Kidney tubule cell (primary cell): ENCODE measurements at places on chromosomes 7 and 10.
A peak's percentile ranks its signal among the peaks of the same experiment; 100 is the strongest.

- DNase-seq = no peak
These were observed 868.4 kb upstream of the C7orf33 start for GRCh38 chr7:147721962-147722830.

GRCh38 chr10:95513941-95514392, 47.2 kb downstream of the SORBS1 start:
- DNase-seq = peak; percentile 89

DNA sequence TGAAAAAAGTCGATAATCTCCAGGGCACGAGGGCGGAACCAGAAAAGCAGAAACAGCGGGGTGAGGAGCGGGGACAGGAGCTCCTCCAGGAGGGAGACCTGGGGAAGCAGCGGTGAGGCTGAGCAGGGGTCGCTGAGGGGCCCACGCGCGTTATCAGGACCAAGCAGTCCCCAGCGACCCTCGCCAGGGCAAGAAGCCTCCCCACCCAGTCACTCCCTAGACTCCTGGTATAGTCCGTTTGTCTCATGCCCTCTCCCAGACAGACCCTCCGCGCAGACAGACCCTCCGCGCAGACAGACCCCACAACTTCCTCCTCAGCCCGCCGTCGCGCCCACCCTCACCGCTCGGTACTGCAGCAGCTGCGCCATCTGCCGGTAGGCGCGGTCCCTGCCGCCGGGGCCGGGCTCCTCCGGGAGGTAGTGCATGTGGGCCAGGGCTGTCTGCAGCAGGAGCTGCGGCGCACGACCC, 6.3 kb downstream of the ATG9B start:
- DNase-seq = peak; percentile 51

DNA sequence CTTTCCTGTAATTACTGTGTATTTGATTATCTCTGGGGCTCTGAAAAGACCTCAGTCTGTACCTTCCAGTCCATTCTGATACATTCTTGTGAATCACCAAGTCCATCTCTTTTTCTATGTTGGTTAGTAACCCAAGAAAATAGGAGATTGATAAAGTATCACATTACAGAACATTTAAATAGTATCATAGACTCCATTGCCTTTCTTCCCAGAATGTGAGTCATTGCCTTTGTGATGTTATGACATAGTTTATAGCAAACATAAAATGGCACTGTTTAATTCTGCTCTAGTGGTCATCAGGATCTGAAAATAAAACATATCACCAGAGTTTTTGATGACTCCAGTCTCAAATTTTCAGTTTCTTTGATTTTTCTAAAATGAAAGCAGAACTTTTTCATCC, 78.4 kb downstream of the NRG3 start:
- DNase-seq = peak; percentile 43

DNA sequence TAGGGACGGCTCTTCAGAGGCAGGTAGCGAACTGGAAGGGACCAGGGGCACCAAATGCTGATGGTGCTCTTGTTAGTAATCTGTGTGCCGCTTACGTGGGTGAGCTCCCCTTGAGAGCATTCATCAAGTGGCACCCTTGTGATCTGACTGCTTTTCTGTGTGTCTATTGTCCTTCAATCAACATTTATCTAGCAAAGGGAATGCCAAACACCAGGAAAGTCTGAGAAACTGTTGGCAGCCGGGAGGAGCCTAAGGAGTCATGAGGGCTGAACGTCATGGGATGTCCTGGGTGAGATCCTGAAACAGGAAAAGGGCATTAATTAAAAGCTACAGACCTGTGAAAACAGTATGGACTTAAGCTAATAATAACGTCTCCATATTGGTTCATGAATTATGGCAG, 733.1 kb downstream of the TYW1 start:
- DNase-seq = no peak

- DNase-seq = no peak
These were observed 48.9 kb downstream of the SLC39A12 start for GRCh38 chr10:18000601-18001000.

DNA sequence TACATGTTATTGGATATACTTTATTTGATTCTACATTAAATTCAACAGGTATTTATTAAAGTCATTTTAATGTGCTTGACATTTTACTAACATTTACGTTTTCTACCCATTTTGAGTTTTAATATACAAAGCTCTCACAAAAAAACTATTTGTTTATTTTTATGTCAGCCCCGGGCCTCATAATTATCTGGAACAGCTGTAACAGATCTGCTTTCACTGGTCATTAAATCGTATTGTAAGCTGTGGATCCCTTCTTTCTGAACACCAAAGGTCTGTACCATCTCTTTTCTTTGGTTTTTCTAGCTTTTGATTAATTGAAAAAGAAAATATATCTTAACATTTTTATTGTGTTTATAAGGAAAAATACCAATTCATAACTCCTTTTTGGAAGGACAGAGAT, 73.5 kb downstream of the SEMA3E start:
- no peak for DNase-seq

- no peak for DNase-seq
These were observed 857.6 kb downstream of the GATA3 start for GRCh38 chr10:8912108-8912507.

- peak; percentile 79 for DNase-seq
These were observed 2.6 kb downstream of the MRPS33 start for GRCh38 chr7:141012044-141012685.

DNA sequence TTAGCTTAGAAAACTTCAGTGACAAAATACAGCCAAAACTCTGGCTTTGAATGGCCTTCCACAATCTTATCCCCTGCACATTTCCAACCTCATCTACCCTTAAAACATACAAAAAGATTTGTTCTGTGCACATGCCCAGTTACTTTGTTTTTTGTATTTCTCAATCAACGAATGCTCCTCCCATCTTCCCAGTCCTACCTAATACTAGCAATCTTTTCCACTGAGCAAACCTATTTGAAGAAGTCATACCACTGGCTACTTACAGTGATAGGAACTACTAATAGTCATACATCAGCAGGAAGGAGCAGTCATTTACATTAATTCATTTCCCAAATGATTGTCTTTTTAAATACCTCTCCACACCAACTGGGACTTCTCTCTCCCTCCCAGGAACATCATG, 2.5 kb downstream of the USP54 start:
- no peak for DNase-seq
